Panc1 (cell line): ENCODE measurements at places on chromosomes 2 and 18.

DNA sequence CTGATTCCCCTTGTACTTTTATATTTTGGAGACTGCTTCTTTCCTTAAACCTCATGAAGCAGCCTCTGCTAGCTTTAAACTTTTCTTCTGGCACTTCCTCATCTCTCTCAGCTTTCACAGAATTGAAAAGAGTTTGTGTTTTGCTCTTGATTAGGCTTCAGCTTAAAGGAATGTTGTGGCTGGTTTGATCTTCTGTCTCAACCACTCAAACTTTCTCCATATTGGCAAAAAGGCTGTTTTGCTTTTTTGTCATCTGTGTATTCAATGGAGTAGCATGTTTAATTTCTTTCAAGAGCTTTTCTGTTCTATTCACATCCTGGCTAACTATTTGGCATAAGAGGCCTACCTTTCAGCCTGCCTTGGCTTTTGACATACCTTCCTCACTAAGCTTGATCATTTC, 36.3 kb upstream of the MSTN start:
- no peak for DNase-seq

GRCh38 chr18:36355511-36355910, 58.0 kb downstream of the FHOD3 start:
- DNase-seq: no peak

DNA sequence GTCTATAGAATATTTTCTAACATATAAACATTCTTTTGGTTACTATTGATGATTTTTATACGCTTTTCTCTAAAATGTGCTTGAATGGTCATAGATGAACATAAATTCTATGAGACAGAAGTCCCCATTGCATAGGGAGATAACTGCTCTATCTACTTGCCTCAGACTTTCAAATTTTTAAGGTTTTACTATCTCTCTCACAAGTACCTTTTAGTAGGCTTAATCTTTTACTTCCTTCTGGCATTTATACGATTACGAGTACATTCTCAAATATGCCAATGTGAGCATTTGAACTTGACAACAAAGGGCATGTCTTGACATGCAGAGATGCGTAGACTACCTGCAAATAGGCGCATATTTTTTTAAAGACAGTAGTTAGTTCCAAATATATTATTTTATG, 935.9 kb upstream of the LRATD1 start:
- DNase-seq: no peak

DNA sequence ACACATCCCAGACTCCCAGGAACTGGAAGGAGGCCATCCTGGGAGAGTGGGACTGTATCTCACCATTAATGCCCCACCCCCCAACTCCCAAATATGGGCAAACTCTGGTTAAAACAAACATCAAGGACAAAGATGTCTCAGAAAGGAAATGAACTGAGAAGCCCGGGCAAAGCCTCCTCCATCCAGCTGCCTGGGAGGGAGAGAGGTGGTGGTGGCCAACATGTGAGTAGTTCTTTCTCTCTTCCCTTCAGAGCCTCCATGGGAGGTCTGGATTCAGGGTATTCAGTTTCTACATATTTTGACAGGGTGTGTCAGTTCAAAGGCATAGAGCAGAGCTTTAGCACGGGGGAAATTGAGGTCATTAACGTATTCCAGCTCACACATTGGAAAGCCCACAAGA, 57.5 kb downstream of the CXCR4 start:
- DNase-seq: no peak

- DNase-seq: no peak
Measured at GRCh38 chr2:207869784-207870778, 100.4 kb upstream of the FZD5 start.

DNA sequence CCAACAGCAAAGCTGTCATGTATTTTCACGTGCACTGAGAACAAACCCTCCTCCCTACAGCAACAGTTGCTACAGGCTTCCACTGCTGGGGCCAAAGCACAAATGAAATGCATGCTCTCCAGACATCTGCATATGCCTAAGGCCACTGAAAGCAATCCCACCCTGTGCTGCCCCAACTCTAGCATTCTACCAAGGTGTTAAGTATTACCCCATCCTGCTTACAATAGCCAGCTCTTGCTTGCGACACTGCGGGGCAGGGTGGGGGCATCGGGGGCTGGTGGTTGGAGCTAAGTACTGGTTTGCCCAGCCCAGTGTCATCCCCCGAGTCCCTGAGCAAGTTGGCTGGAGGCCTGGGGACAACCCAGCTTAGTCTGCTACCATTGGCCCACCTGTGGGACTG, 742.5 kb downstream of the TDRD15 start:
- DNase-seq: no peak

DNA sequence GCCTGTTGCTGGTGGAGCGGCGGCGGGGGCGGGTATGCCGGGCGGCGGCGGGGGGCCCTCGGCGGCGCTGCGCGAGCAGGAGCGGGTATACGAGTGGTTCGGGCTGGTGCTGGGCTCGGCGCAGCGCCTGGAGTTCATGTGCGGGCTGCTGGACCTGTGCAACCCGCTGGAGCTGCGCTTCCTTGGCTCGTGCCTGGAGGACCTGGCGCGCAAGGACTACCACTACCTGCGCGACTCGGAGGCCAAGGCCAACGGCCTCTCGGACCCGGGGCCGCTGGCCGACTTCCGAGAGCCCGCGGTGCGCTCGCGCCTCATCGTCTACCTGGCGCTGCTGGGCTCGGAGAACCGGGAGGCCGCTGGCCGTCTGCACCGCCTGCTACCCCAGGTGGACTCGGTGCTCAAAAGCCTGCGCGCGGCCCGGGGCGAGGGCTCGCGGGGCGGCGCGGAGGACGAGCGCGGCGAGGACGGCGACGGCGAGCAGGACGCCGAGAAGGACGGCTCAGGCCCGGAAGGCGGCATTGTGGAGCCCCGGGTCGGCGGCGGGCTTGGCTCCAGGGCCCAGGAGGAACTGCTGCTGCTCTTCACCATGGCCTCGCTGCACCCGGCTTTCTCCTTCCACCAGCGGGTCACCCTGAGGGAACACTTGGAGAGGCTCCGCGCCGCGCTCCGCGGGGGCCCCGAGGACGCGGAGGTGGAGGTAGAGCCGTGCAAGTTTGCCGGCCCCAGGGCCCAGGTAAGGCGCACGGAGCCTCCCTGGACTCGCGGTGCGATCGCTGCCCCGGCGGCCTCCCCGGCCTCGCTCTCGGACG, 1.0 kb downstream of the ZCCHC2 start:
- DNase-seq: no peak

DNA sequence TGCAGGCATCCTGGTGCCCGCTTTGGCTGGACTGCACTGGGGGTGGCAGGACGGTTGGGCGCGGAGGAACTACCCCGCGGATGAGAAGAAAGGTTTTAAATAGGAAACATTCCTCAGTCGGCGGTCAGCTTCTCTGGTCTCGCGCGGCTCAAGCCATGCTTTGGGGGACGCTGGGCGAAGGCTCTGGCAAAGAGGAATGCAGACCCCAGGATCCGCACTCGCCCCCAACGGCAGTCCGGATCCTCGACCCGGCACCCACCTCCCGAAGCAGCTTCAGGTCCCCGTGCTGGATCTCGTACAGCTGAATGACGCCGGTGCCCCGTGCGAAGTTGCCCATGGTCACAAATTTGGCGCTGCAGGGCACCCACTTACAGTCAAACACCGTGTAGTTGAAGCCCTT, 686 bp upstream of the PNO1 start:
- no peak for DNase-seq

DNA sequence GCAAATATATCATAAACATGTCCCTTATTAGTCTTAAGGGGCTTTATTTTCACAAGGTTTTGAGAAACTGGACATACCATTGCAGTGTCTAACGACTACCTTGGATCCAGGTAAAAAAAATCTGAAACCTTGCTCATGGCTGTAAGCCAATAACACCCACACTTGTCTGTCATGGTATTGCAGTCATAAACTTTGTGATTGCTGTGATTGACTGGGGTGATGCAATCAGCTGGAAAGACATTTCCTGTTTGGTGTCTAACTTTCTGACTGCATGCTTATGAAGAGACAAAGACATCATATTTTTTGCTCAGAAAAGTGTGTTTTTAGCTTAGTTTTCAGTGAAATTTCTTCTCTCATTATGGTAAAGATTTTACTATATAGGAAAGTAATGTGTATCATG, 635.0 kb downstream of the TSN start:
- DNase-seq: no peak

DNA sequence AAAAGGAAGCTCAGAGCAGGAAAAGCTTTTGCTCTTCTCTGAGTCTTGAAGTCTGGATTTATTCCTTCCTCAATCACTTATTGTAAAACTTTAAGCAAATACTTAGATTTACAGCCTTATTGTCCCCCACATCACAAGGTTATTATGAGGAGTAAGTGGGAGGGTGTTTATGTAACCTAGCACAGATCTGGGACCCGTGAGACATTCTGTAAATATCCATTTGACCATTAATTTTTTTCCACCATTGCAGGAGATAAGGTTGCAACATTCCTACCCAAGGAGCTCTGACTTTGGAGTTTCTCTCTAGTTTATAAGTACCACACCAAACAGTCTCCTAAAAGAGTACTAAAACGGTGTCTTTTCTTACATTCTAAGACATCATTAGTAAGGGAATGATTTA, 52.1 kb upstream of the CTIF start:
- DNase-seq: no peak

GRCh38 chr2:188784269-188784762, 189.9 kb upstream of the COL3A1 start:
- DNase-seq: no peak

- DNase-seq: no peak
Measured at GRCh38 chr2:38409156-38410102, 32.4 kb upstream of the ATL2 start.
